ENCODE measurements at places on chromosomes 7 and 10.

DNA sequence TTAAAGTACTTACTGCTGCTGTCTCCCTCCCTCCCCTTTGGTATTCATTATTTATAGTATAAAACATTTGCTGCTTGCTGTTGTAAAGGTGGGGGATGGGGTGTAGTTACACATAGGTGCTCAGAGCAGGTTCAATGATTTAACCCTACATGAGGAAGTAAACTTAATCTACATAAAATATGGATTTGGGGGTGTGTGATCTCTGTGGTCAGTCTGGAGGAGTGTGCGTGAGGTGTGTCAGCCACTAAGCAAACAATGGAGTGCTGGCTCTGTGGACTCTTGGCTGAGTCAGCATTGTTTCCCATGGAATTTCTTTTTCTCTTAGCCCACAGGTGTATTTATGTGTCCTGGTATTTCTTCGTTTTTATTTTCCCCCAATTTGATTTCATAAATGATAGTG, 133.9 kb downstream of the AUTS2 start:
- DNase-seq: no peak

GRCh38 chr10:30600005-30600404, 29.5 kb downstream of the LYZL2 start:
- DNase-seq: no peak

DNA sequence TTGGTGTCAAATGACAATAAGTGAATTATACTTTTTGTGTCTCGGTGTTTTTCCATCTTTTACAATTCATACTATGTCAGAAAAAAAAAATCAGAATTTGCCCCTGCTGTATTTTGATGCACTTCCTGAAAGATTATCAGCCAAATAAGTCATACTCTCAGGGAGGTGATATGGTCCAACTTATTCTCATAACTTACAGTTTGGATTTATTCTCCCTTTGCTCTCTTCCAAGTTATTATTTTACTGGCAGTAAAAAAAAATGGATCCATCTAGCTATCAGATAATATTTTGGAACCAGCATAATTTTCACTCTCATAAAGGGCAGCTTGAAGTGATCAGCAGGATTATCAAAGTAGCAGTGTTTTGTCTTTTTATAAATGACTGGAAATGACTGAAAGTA, 337.1 kb downstream of the BMPER start:
- DNase-seq: no peak

DNA sequence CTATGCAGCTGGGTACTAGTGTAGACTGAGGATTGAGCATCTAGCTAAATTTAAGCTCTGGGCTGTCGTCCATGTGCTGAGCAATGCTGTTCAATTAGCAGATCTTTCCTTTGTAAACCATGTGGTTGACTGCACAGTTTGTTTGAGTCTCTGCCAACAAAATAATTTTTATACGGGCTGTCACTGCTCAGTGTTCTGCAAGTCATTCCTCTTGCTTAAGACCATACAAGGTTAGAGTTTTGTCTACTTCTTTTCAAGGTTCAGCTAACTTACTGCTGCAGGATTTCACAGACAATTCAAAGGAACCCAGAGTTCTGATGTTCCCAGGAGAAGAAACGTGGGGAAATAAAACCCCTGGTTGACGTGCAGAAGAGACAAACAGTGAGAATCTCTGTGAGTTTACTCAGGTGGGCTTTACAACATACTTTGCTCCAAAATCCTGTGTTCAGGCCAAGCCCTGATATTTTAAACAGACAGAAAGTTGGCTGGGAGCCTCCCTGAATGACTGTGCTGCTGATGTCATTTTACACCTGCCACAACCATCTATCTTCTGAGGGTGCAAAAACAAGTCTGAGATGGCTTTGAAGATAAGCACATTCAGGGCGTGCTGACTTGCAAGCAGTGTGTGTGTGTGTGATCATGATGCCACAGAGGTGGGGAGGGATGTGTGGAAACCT, 177.1 kb upstream of the SVIL start:
- no peak for DNase-seq

GRCh38 chr10:80966326-80966986, 428.8 kb downstream of the SH2D4B start:
- DNase-seq: no peak

DNA sequence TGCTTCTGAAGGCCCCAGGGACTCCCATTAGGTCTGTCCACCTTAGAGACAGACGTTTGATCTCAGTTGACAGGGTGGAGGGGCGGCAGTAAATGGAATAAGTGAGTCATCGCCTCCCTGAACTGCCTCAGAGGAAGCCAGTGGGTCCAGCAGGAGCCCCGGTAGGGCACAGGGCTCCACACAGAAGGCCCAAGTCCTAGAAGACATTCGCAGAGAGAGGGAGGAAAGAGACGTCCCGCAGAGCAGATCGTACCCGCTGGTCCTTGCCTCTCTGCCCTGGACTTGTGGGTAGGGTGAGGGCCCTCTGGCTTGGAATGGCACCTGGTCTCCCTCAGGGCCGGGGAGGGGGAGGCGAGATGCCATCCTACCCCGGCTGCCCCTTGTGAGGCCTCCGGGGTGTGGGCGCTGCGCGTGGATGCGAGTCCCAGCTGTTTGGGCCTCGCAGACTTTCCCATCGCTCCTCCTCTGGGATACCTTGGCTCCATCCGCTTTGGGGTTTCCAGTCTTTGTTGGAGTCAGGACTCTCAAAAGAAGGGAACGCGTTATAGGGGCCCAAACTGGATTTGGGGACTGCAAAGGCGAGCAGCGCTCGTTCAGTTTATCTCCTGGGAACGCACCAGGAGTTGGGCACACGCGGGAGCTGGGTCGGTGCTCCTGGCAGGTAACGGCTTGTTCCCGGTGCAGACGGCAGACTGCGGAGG, 5.1 kb downstream of the TLX1 start:
- no peak for DNase-seq

GRCh38 chr7:105473163-105473562, 48.9 kb downstream of the PUS7 start:
- no peak for DNase-seq

DNA sequence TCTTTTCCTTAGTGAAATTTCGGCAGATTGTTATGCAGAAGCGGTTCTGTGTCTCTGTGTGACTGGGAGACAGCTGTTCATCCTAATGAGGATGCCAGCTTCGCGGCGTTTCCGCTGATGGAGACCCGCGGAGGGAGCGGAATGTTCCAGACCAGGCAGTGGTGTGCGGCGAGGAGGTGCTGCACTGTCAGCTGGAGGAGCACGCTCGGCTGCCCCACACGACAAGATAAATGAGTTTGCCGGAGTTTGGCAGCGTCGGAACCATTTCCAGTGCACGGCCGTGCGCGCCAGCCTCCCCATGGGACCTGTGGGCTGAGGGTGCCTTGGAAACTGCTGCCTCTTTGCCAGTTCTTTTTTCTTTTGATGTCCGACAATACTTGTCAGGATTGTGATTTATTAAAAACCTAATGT, 64.6 kb downstream of the WDR37 start:
- no peak for DNase-seq

Data from omental fat pad (tissue), 4 donors.